ENCODE measurements at places on chromosomes 6 and 20. TPM values are rescaled to one million over a fixed set of nuclear protein-coding genes. Genes with fewer than 3 reads are reported as not detected.

DNA sequence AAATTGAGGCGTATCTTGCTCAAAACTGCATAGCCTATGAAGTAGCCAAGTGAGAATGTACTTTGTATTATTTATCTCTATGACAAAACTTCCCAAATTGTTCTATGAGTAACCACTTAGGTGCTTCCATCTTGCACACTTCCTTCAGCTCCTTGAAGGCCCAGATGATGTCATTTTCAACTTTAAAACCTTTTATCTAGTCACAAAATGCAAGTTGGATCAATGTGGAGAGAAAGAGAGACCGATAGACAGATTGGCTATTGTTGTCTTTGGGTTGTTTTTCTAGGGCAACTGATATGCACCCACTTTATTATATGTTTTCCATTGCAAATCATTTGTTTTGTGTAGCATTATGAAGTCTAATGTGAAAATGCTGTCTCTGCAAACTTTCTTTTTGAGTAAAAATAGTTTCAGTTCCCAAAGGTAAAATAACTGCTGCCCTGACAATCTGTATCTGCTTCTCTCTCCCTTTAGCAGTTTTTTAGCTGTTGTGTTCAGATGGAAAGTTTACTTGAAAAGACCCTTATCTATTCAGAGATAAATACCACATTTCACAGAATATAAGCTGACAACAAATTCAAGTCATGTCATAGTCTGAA, 73.7 kb upstream of the CITED2 start:
- no peak overlapping the region for H3K27ac ChIP-seq
- no peaks in the 10 kb centered on the region for H3K27me3 ChIP-seq
- DNase-seq: no peak

GRCh38 chr20:32536851-32537656, 48.1 kb downstream of the NOL4L start:
- no peaks in the 10 kb centered on the region for H3K27me3 ChIP-seq
- peak overlapping the region; percentile 71 for H3K27ac ChIP-seq
- no peaks in the 10 kb centered on the region for H3K36me3 ChIP-seq

PSORS1C2 gene
- total RNA-seq: not detected

CEP162 gene
- total RNA-seq: 45.0 TPM

STK38 gene
- total RNA-seq: 84.0 TPM

GRCh38 chr20:41051009-41051825, 22.6 kb downstream of the TOP1 start:
- H3K27me3 ChIP-seq: no peaks in the 10 kb centered on the region
- H3K4me3 ChIP-seq: no peak overlapping the region
- H3K27ac ChIP-seq: peak overlapping the region; percentile 75
- no peaks in the 10 kb centered on the region for H3K36me3 ChIP-seq
- DNase-seq: no peak

- peak; percentile 17 for DNase-seq
- H3K27me3 ChIP-seq: no peaks in the 10 kb centered on the region
- no peak overlapping the region for H3K27ac ChIP-seq
- H3K4me3 ChIP-seq: no peak overlapping the region
These were observed 27.1 kb downstream of the C20orf173 start for GRCh38 chr20:35502352-35502751.

ANKEF1 gene
- total RNA-seq: 4.5 TPM

- no peaks in the 10 kb centered on the region for H3K36me3 ChIP-seq
- H3K4me3 ChIP-seq: no peak overlapping the region
- DNase-seq: no peak
- no peaks in the 10 kb centered on the region for H3K4me1 ChIP-seq
- no peak overlapping the region for H3K27ac ChIP-seq
These were observed 340.4 kb downstream of the TPBG start for GRCh38 chr6:82704045-82704444.

GRCh38 chr6:170510631-170511030, 42.5 kb downstream of the PSMB1 start:
- peaks cover 5% of the 10 kb centered on the region for H3K27me3 ChIP-seq
- no peak overlapping the region for H3K4me3 ChIP-seq
- no peak overlapping the region for H3K27ac ChIP-seq
- no peaks in the 10 kb centered on the region for H3K4me1 ChIP-seq

SAMD5 gene
- 3.7 TPM for total RNA-seq

DNA sequence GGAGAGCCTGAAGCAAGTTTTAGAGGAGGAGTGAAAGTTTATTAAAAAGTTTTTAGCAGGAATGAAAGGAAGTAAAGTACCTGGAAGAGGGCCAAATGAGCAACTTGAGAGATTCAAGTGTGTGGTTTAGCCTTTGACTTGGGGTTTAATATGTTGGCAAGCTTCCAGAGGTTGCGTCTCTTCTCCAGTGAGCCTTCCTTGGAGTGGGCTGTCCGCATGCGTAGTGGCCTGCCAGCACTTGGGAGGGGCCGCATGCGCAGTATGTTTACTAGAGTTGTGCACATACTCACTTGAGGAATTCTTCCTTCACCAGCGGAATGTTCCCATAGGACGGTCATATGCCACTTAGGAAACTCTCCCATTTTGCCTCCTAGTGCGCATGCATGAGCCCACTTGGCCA, 235.2 kb downstream of the ALDH8A1 start:
- H3K4me1 ChIP-seq: no peaks in the 10 kb centered on the region
- H3K36me3 ChIP-seq: no peaks in the 10 kb centered on the region
- H3K27me3 ChIP-seq: no peaks in the 10 kb centered on the region
- H3K4me3 ChIP-seq: no peak overlapping the region

DNA sequence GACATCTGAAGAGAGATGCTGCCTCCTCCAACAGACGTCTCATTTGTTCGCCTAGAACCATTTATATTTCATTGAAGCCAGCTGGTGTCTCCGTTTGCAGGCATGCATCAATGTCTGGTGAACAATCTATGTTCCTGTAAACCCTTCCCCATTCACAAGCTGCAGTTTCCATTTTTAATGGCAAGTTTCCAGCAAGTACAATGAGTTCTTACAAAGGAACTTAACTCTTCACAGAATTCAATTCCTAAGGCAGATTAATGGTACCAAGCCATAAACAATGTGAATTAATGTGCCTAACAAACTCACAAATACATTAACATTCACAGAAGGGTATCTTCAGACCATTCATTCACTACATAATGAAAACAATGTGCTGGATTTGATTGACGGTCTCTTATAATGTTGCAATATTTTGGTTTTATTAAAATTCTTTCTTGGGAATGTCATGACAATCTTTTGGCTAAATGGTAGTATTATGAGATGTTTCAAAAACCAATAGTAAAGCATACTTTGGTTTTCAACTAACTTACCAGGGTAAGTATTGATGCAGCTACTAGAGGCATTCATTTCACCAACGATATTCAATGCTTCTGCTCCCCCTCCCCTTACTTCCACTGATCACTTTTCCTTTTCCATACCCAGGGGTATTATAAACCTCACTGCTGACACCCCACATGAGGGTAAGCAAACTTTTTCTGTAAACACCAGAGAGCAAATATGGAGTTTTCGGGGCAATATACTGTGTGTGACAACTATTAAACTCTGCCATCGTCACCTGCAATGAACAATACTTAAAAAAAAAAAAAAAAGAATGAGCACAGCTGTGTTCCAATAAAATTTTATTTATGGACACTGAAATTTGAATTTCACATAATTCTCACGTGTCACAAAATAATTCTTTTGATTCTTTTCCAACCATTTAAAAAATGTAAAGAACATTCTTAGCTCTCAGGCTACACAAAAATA, 4.2 kb downstream of the AKIRIN2 start:
- no peak for DNase-seq
- H3K36me3 ChIP-seq: no peaks in the 10 kb centered on the region
- no peaks in the 10 kb centered on the region for H3K27me3 ChIP-seq
- H3K4me1 ChIP-seq: peaks cover 16% of the 10 kb centered on the region

SNTA1 gene
- 17.1 TPM for total RNA-seq

GRCh38 chr6:76772951-76773350, 690.3 kb downstream of the HTR1B start:
- no peaks in the 10 kb centered on the region for H3K4me1 ChIP-seq
- H3K36me3 ChIP-seq: no peaks in the 10 kb centered on the region
- no peaks in the 10 kb centered on the region for H3K27me3 ChIP-seq
- no peak overlapping the region for H3K27ac ChIP-seq
- H3K4me3 ChIP-seq: no peak overlapping the region

SALL4 gene
- not detected for total RNA-seq

GRCh38 chr6:45983062-45983461, 32.6 kb downstream of the CLIC5 start:
- DNase-seq: peak; percentile 60
- no peak overlapping the region for H3K4me3 ChIP-seq
- H3K27me3 ChIP-seq: no peaks in the 10 kb centered on the region
- H3K27ac ChIP-seq: peak overlapping the region; percentile 80

PRKN gene
- 4.5 TPM for total RNA-seq

HLA-DRB1 gene
- 14.3 TPM for total RNA-seq

GRCh38 chr6:124947971-124948451, 14.2 kb upstream of the RNF217 start:
- H3K4me1 ChIP-seq: no peaks in the 10 kb centered on the region
- H3K4me3 ChIP-seq: no peak overlapping the region
- no peak overlapping the region for H3K27ac ChIP-seq
- no peaks in the 10 kb centered on the region for H3K36me3 ChIP-seq
- no peak for DNase-seq

MYMX gene
- 0.95 TPM for total RNA-seq

- DNase-seq: no peak
- H3K4me1 ChIP-seq: peaks cover 4% of the 10 kb centered on the region
- H3K27ac ChIP-seq: no peak overlapping the region
- H3K27me3 ChIP-seq: peaks cover 5% of the 10 kb centered on the region
These were observed 311.4 kb downstream of the TFAP2C start for GRCh38 chr20:56940466-56940865.

GRCh38 chr20:46731770-46732169, 22.3 kb downstream of the SLC2A10 start:
- H3K36me3 ChIP-seq: no peaks in the 10 kb centered on the region
- no peaks in the 10 kb centered on the region for H3K27me3 ChIP-seq
- no peaks in the 10 kb centered on the region for H3K4me1 ChIP-seq
- no peak overlapping the region for H3K27ac ChIP-seq

PGC gene
- 1.5 TPM for total RNA-seq

DNA sequence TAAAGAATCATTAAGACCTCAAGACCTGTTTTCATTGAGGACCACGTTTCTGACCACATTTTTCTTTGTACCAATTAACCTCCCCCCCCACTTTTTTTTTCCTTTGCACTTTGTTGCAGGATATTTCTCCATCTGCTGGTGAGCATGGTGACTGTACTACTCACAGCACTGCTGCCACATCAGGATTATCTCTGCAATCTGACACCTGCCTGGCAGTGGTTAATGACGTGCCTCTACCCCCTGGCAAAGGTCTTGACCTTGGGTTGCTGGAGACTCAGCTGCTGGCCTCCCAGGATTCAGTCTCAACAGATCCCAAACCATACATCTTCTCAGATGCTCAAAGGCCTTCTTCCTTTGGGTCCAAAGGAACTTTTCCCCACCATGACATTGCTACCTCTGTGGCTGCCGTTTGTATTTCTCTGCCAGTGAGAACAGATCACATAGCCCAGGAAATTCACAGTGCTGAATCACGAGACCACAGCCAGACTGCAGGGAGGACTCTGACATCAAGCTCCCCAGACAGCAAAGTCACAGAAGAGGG, 46.6 kb upstream of the EDN3 start:
- peak; percentile 12 for DNase-seq
- H3K4me3 ChIP-seq: no peak overlapping the region
- H3K4me1 ChIP-seq: no peaks in the 10 kb centered on the region
- H3K27me3 ChIP-seq: peaks cover 45% of the 10 kb centered on the region
- H3K27ac ChIP-seq: no peak overlapping the region

DNA sequence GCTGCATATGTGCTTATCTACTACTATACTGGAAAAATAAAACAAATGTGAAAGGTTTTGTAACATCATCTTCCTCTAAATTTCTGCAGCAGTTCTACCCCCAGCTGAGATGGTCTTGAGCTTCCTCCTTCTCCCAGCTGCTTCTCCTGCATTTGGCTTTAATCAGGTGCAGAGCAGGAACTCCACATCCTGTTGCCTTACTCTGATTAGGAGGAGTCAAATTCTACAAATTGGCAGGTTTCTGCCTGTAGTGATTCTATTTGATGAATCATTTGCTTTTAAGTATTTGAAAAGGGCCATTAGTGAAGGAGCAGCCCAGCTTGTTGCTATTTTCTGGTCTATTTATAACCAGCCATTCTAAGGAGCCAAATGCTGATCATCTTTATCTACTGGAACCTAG, 224.5 kb downstream of the GMDS start:
- DNase-seq: no peak
- H3K4me3 ChIP-seq: no peak overlapping the region
- H3K27me3 ChIP-seq: no peaks in the 10 kb centered on the region
- H3K27ac ChIP-seq: no peak overlapping the region

OGFRL1 gene
- 15.6 TPM for total RNA-seq

DNA sequence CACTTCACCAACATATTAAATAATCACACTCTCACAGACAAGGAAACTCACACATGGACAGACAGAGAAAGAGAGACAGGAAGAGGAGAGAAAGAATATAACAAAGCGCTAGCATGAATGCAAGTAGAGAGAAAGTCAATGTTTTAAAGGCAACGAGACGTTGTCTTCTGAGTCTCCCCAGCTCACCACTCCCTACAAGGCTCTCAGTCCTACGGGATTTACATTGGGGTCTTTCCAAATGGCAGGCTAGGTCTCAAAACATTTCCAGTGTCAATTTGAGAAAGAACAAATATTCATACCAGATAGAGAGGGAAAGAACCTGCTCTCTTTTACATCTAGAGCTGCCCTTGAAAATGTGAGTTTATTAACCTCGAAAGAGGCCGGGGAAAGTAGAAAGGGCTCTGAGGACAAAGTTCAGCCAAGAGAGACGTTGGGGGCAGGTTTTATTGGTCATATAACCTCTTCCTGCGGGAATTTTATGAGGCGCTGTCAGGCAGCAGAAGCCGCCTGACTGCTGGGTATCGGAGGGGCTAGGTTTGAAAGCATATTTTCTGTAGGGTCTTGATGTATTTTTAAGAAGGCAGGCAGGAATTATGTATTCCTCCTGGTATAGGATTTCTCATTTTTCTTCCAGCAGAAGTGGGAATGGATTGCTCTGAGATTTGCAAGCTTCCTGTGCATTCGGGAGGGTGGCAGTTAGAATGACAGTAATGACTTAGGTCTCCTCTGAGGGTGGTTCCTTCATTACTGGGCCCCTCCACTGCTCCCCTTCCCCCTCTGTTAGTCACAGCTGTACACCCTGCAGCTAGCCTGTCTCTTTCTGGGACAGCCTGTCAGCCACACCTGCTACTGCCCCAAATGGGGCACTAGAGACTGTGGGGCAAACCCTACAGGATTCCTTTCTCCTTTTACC, 34.4 kb upstream of the KIF16B start:
- no peak overlapping the region for H3K4me3 ChIP-seq
- H3K27ac ChIP-seq: peak overlapping the region; percentile 75
- peaks cover 44% of the 10 kb centered on the region for H3K4me1 ChIP-seq
- no peaks in the 10 kb centered on the region for H3K27me3 ChIP-seq
- DNase-seq: peak; percentile 54

All from transverse colon (tissue), 4 donors.